ENCODE measurements at places on chromosomes 7 and 10.

DNA sequence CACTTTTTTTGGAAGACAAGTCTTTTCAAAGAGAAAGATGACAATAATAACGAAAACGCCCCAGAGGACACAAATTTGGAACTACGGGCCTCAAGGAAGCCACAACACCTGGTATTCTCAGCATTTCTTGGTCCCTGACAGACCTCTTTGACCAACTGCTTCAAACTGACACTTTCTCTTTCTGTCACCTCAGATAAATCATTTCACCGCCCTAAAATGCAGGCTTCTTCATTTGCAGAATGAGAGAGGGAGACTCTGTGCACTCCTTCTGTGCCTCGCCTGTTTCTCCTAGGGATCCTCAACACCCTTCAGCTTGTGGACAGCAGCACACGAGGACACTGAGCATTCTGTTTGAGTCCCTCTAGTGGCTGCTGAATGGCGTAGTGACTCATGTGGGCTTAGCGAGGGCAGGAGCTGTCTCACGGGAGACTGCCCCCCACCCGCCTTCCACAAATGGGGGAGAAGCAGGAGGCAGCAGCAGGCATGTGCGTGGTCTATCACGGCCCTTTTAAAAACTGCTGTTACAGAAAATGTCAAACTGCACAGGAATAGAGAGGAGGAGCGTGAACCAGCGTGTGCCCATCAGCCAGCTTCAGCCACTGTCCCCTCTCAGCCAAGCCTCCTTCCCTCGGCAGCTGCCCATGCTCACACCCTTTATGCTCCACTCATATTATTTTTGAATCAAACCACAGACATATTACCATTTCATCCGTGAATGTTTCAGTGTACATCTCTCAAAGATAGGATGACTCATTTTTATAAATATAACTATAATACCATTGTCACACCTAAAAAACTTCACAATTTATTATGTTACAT, 41.4 kb downstream of the GSDME start:
- DNase-seq: no peak

GRCh38 chr7:135761751-135762488, 13.3 kb upstream of the FAM180A start:
- no peak for DNase-seq

GRCh38 chr10:48495282-48496045, 109.4 kb downstream of the ARHGAP22 start:
- no peak for DNase-seq

DNA sequence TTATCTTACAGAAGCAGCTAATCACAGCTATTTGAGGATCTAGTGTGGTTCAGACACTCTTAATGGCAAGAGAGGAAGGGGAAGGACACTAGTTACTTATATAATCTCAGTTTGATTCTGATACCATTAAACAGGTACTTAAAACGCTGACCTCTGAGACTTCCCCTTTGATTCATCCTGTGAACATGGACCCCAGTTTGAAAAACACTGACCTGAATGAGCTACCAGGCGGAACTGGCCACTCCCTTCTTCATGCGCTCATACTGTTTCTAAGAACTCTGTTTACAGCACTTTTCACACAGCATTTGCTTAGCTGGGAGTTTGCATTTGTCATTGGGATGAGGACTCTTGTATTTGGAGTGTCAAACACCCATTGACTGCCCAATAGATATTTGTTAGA, 45.7 kb downstream of the BEND7 start:
- DNase-seq: no peak

DNA sequence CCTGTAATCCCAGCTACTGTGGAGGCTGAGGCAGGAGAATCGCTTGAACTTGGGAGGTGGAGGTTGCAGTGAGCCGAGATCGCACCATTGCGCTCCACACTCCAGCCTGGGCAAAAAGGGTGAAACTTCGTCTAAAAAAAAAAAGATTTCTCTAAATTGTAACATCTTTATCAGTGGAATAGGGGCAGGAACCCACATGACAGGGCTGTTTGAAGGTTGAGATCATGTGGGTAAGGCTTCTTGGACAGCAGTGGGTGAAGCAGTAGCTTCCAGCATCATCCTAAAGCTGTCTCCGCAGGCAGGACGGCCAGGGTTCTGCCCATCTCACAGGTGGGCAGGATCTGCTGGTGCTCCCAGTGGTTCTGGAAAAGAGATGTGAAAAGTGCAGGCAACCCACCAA, 37.9 kb upstream of the SEPHS1 start:
- no peak for DNase-seq

GRCh38 chr10:86757113-86757972, 924 bp downstream of the BMPR1A start:
- no peak for DNase-seq

DNA sequence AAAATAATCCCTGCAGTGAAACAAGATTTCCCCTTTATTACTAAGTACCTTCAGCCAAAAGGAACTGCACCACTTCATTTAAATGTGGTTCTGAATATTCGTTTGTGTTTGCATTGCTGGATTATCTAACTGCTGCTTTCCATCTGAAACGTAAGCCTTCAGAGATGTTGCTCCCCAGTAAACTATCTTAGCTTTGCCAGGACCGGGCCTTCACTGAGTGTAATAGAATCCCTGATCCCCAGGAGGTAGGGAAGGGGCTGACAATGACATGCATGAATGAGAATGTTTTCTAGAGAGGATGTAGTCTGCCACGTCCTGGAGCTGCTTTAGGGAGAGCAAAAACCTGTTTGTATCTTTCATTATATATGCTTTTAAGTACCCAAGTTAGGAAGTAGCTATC, 19.5 kb upstream of the INSYN2A start:
- no peak for DNase-seq

- no peak for DNase-seq
Observed at GRCh38 chr10:75972491-75973276, 541.3 kb downstream of the LRMDA start.

GRCh38 chr10:127813290-127813689, 76.3 kb downstream of the FOXI2 start:
- no peak for DNase-seq

DNA sequence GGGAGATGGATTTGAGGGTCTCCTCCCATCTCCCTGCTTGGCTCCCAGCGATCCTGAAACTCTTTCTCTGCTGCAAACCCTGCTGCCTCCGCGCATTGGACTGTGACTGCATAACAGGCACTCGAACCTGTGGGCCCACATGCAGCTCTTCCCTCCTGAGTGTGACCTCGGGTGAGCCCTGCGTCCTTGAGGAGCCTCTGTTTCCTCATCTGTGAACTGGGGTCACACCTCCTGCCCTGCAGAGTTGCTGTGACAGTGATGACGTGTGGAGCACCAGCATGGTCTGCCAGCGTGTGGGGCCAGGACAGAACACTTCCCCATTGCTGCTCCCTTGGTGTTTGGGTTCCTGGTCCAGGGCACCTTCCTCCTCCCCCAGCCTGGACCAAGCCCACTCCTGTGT, 46.9 kb upstream of the PSMG3 start:
- no peak for DNase-seq

DNA sequence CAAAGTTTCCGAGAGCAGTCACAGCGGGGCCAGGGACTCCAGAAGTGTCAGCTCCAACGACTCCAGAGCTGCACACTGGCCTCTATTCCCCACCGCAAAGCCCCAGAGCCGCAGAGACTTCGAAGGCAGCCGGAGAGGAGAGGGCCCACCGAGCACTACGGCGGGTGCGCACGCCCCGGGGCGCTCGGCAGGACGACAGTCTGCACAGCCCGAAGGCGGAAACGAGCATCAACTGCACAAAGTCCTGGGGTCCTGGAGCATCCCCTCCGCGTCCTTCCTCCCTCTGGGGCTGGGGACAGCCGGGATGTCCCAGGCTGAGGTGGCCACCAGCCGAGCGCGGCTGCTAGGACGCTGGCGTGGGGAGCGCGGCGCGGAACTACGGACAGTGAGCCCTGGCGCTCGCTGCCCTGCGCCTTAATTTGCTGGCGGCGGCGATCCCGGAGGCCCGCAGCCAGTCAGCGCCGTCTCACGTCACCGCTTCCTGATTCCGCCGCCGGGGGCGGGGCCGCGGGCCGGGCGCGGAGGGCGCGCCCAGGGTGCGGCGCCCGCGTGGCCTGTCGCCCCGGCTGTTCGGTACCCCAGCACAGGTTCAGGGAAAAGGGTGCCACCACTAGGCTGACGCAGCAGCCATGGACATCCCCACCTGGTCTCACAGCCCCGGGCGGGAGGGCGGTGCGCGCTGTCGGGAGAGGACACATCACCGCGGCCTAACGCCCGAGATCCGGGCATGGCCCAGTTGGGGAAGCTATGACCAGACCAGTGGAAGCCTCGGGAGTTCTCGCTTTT, at the start of gene TBX20:
Gene TBX20 (minus strand): TSS at position 391 of the 786 bp plus-strand sequence. CDS start 480 bp downstream, outside the sequence.
- no peak for DNase-seq

GRCh38 chr10:86594535-86594934, 59.8 kb upstream of the OPN4 start:
- no peak for DNase-seq

- DNase-seq: no peak
Observed at GRCh38 chr7:133776266-133776665, 350.9 kb upstream of the LRGUK start.

DNA sequence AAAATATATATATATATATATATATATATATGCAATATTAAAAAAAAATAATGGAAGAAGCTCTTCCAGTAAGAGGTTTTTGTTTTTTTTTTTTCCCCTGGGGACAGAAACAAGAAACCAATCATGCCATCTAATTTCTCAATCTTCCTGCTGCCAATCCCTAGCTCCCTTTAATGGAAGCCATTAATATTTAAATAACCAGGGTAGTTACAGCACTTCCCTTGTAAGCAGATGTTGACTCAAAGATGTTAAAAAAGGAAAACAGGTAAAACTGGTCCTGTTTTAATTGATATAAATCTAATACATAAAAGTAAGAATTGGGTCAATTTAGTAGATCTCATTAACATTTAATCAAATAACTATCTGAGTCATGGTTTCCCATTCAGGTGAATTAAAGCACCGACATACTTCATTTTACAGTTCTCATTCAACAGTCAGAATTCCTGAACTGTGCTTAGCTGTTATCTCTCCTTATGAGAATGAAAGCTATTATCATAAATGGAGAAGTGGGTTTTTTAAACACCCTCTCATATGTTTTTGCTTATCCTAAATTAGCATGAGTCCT, 22.6 kb downstream of the CPVL start:
- DNase-seq: no peak

GRCh38 chr10:3836222-3836820, 51.3 kb upstream of the KLF6 start:
- no peak for DNase-seq

DNA sequence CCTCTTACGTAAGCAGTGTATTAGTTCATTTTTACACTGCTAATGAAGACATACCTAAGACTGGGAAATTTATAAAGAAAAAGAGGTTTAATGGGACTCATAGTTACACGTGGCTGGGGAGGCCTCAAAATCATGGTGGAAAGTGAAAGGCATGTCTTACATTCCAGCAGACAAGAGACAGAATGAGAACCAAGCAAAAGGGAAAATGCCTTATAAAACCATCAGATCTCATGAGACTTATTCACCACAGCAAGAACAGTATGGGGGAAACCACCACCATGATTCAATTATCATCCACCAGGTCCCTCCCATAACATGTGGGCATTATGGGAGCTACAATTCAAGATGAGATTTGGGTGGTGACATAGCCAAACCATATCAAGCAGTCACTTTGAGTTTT, 126.3 kb upstream of the CXCL12 start:
- DNase-seq: no peak

DNA sequence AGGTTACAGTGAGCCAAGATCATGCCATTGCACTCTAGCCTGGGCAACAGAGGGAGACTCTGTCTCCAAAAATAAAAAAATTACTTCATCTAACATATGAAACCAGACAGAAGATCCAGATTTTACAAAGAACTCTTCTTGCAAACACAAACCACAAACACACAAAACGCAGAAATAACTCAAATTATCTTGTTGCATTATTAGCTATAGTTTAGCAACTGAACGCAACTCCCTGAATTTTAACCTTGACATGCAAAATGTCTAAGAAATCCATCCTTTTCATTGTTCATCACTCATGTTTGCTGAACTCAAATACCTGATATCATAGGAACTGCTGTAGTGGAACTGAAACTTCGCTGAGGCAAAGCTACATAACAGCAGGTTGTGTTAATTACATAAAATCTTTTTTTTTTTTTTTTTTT, 64.1 kb downstream of the MICU1 start:
- DNase-seq: no peak

GRCh38 chr10:15313843-15314242, 57.2 kb downstream of the FAM171A1 start:
- no peak for DNase-seq

DNA sequence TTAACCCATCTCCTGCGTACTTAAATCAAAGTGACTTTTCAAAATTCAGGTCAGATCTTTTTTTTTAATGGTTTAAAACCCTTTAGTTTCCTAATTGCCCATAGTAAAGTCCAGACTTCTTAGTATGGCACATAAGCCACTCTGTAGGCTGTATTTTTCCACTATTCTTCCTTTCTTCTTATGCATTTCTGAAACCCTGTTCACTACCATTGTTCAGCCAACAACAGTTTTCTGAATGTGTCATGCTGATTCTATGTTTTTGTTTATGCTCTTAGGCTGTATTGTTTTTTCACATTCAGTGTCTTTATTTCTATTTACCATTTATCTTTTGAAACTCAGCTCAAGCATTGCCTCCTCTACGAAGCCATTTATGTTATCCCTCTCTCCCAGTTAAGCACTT, 26.7 kb downstream of the CCSER2 start:
- no peak for DNase-seq

GRCh38 chr10:17669185-17669872, 25.4 kb downstream of the STAM start:
- no peak for DNase-seq

GRCh38 chr10:71645185-71645584, 74.4 kb downstream of the C10orf105 start:
- DNase-seq: no peak

GRCh38 chr10:118459642-118460193, 117.6 kb upstream of the FAM204A start:
- no peak for DNase-seq

DNA sequence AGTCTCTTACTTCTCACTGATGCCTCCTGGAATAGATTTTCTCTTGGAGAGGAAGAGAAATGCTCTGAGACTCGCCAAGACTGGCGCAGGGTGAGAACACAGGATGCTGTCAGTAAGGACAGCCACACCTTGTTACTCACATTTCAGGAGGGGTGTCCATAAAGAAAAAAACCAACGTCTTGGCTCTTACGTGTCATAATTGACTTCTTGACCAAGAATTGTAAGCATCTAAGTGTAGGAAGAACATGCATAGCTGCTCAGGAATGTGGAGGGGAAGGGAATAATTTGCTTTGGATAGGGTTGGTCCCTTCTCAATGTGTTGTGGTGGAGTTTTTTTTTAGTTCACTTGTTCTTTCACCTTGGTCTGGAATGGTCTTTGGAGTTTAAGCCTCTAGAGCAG, 43.8 kb upstream of the ZNF438 start:
- no peak for DNase-seq
